Muscle of arm (tissue), 14 donors: ENCODE measurements at places on chromosomes 11 and 22. TPM values are rescaled to one million over a fixed set of nuclear protein-coding genes. Genes with fewer than 3 reads are reported as not detected.

DNA sequence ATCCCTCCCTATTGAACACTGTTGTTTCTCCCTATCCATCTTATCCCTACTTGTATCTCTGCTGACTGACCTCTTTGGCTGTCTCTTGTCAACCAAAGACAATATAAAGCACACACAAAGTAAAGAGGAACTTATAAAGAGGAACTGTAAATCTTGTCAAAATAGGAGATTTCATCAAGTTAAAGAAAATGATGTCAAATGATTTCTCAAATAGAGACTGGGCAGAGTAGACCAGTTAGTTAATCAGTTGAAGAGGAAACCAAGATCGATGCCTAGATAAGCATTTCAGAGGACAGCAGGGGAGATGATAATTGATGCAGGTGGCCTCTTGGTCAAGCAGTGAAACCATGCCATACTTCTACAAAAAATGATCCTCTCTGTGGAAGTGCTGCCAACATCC is 22.7 kb downstream of the KCNQ1OT1 start:
- no peak for DNase-seq

DNA sequence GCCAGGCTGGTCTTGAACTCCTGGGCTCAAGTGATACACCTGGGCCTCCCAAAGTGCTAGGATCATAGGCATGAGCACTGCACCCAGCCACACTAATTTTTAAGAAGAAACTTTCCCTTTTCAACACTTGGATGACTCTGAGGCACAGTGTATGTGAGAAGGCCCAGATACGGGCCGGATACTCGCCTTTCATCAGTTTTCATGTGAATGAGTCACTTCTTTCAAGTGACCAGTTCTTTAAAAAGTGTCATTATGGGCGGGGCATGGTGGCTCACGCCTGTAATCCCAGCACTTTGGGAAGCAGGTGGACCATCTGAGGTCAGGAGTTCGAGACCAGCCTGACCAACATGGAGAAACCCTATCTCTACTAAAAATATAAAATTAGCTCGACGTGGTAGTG is 120.8 kb downstream of the CTTN start:
- DNase-seq = no peak

DNA sequence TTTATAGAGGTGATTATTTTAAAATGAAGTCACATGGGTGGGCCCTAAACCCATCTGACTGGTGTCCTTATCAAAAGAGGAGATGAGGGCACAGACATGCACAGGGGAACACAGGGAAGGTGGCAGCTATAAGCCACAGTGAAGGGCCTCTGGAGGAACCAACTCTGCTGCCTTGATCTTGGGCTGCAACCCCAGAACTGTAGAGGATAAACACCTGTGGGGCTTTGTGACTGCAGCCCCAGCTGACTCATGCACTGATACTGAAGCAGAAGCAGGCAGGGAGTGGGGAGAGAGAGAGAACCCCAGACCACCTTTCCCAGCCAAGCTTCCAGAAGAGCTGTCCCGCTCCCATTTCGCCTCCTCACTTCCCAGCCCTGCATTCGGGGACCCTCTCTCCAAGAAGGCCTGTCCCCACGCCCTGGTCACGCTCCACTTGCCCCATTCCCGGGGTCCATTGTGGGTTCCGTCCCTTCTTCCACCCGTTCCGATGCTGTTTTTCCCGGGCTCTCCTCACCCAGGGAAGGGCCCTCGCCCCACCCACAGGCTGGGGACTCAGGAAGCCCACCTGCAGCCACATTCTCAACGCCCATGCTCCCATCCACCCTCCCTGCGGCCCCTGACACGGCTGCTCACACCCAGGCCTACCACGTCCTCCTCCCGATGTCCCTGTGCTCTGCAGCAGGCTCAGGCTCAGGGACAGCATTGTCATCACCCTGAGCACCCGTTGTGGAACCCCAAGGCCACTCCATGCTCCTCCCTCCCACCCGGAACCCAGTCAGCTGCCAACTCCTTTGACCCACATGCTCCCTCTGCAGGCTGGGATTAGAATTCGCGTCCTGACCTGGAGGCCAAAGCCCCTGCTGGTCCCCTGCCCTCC is 90.8 kb upstream of the SHANK2 start:
- DNase-seq = no peak

GRCh38 chr11:57516061-57516443 is 550 bp upstream of the SLC43A1 start:
- DNase-seq = no peak

DNA sequence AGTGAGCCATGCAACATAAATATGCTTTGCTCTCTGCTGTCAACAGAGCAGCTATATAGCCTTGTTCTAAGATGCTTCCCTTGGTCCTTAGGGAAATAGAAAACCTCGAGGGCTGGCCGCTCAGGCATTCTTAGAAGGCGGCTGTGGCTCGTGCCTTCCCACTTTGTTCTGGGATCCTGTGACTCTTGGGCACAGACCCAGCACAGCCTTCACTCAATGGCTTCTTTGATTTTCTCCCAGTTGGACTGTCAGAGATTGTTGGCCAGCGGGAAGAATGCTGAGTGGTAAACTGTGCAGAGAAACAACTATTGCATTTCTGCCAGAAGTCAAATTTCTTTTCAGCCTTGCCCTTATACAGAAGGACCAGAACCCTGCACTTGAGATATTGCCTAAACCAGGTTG is 9.5 kb upstream of the MICAL2 start:
- no peak for DNase-seq

DNA sequence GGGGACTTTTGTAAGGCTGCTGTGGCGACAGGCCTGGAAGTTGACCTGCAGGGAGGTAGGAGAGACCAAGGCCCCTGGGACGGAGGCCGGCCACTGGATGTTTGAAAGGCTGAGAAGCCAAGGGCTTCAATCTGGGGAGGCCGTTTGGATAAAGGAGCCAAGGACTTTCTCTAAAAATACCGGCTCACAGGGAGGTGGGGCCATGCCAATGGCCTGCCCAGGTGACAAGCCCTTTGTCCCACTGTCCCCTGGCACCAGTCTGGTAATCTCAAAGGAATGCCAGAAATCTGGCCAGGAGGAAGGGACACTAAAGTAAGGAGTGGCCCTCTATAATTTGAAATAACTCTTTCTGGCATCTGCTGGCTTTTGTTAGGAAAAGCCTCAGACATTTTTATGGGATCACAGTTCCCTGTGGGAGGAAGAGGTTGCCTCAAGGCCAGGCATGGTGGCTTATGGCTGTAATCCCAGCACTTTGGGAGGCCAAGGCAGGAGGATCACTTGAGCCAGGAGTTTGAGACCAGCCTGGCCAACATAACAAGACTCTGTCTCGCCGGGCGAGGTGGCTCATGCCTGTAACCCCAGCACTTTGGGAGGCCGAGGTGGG is 1.9 kb upstream of the CHKA start:
- no peak for DNase-seq

DNA sequence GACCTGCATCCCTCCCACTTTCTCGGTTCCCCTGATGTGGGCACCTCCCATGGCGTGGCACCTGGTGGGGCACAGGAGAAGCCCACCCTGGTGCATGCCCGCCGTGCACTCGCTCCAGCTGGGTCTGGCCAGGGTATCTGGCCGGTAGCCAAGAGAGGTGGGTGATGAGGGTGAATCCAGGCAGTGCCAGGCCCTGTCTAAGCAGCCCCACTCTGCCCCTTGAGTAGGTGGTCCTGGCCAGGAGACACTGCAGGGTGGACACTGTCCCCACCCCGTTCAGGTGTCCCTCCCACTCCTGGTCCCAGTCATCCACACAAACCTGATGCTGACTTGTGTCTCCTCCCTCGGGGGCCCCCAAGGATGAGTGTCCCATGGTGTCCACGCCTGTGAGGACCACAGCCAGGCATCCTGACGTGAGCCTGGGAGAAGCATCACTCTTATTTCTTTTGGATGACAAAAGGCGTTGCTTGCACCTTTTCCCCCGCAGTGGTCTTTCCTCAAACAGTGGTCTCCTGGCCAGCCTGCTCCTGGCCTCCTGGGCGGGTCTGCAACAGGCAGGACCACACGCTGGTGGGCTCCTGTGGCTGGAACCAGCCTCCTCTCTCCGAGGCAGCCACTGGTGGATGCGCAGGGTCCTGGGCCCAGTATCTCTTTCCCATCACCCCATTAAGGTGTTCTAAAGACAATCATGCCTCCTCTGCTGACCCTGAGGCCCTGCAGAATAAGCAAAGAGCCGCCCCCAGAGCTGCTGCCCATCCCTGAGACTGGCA is 922.3 kb downstream of the BRD1 start:
- no peak for DNase-seq

- DNase-seq = no peak
Measured at GRCh38 chr11:83122050-83122449, 34.9 kb upstream of the PCF11 start.

- no peak for DNase-seq
Measured at GRCh38 chr22:39925273-39925672, 24.4 kb downstream of the GRAP2 start.

GRCh38 chr11:10580623-10581022 is 12.2 kb upstream of the LYVE1 start:
- no peak for DNase-seq

SYT8 gene
- polyA plus RNA-seq = 0.56 TPM

GRCh38 chr11:24060125-24060524 is 436.7 kb upstream of the LUZP2 start:
- DNase-seq = no peak

- no peak for DNase-seq
Measured at GRCh38 chr22:20173246-20173645, 22.4 kb upstream of the CCDC188 start.

DNA sequence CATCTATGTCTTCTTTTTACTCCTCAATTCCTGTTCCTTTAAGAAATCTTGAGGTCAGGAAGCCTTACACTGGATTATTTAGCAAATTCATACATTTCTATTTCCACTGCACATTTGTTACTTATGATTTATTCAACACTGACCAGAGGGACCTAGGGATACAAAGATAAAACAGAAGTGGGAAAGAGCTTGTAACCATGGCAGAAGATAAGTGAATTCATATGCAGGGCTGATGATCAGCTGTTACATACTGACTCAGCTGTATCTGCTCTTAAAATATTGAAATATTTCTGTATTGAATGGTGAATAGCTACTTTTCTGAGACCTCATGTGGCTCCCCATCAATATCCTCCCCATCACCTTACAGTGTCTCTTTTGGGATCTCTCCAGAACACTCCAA is 25.2 kb downstream of the HORMAD2 start:
- DNase-seq = no peak

DNA sequence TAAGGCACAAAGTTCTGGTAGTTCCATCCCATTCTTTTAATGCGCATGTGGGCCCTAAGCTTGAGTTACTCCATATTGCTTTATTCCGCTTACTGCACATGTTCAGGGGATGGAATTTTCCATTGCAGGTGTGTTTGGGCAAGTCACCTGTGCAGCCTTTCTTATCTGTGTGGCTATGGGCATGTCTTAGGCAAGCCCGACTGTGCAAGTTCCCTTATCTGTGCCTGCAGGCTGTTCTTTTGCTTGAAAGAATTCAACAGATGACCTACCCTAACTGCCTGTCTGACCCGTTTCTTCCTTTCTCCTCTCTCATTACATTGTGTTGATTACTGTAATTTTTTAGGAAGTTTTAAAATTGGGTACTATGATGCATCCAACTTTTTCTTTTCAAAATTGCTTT is 363.6 kb downstream of the TTC28 start:
- no peak for DNase-seq

ADM gene
- polyA plus RNA-seq = 13.5 TPM

PHOX2A gene
- polyA plus RNA-seq = not detected

DNA sequence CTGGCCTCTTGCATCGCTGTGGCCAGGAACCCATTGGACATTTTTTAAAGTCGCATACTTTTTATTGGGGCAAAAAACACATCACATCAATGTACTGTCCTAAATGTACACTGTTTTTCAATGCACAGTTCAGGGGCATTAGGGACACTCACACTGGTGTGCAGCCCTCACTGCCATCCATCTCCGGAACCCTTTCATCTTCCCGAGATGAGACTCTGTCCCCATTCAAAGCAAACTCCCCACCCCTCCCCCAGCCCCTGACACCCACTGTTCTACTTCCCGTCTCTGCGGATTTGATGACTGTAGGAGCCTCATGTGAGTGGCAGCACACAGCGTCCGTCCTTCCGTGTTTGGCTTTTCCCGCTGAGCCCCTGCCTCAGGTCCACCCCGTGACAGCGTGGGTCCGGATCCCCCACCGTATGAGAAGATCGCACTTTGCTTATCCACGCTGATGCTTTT is 41.8 kb upstream of the TH start:
- DNase-seq = no peak

DNA sequence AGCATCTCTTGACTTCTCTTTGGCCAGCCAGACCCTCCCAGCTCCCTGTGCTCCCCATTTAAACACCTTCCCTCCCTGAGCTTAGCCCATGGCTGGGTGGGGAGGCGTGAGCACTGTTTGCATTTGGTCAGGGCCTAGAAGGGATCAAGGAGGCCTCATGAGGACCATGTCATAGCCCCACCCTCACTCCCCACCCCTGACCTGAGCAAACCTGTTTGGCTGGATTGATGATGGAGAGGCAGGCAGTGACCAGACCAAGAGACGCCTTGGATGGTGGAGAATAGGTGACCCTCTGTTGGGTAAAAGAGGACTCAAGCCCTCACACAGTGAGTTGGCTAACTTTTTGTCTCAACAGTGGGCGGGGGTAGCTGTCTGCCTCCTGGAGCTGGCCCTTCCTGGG is 49.9 kb downstream of the ST3GAL4 start:
- no peak for DNase-seq

OR51B5 gene
- polyA plus RNA-seq = not detected

GRCh38 chr11:10139656-10140055 is 154.4 kb downstream of the SBF2 start:
- DNase-seq = no peak

- no peak for DNase-seq
Measured at GRCh38 chr11:17798253-17798652, 63.7 kb downstream of the KCNC1 start.

- no peak for DNase-seq
Measured at GRCh38 chr11:78239781-78240180, 51.1 kb downstream of the USP35 start.

DNA sequence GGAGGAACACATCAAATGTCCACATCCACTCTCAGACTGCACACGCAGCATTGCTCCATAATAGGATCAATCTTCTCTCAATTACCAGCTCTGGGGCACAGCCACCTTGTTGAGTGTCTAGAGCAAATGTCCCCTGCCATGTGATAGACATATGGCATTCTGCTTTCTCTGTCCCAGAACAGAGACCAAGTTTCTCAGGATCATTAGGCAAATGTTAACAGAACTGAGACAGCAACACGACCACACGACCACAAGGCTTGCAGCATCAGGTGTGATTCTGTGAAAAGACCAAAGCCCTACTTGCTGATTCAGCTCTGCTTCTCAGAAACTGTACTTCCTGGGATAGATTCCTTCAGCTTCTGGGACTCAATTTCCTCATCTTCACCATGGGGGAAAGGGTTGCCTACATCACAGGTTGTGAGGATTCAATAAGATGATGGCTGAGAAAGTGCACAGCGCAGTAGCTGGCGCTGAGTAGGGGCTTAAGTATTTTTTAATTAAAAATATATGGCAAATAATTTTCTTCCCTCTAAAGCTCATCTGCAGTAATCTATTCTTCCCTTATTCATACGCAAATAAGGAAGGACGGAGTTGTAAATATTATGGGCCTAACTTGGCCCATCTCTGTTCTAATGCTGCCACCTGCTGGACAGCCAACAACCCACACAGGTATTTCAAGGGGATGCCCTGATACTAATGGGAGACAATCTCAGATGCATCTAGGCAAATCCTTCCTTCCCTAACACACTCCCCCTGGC is 54.3 kb upstream of the USP47 start:
- DNase-seq = peak; percentile 83
